ENCODE measurements at places on chromosomes 2 and 18. TPM values are rescaled to one million over a fixed set of nuclear protein-coding genes. Genes with fewer than 3 reads are reported as not detected.

- no peak for DNase-seq
- H3K4me3 ChIP-seq, result no peak overlapping the region
- no peaks in the 10 kb centered on the region for H3K4me1 ChIP-seq
- no peak overlapping the region for H3K27ac ChIP-seq
- no peaks in the 10 kb centered on the region for H3K36me3 ChIP-seq
- no peaks in the 10 kb centered on the region for H3K27me3 ChIP-seq
These were observed 86.7 kb downstream of the LYPD6B start for GRCh38 chr2:149125031-149125725.

GRCh38 chr2:11065833-11066485 lies 89.3 kb upstream of the SLC66A3 start:
- H3K36me3 ChIP-seq, result no peaks in the 10 kb centered on the region
- DNase-seq, result no peak
- H3K4me1 ChIP-seq, result no peaks in the 10 kb centered on the region
- no peak overlapping the region for H3K27ac ChIP-seq
- H3K27me3 ChIP-seq, result peaks cover 6% of the 10 kb centered on the region
- no peak overlapping the region for H3K4me3 ChIP-seq

DNA sequence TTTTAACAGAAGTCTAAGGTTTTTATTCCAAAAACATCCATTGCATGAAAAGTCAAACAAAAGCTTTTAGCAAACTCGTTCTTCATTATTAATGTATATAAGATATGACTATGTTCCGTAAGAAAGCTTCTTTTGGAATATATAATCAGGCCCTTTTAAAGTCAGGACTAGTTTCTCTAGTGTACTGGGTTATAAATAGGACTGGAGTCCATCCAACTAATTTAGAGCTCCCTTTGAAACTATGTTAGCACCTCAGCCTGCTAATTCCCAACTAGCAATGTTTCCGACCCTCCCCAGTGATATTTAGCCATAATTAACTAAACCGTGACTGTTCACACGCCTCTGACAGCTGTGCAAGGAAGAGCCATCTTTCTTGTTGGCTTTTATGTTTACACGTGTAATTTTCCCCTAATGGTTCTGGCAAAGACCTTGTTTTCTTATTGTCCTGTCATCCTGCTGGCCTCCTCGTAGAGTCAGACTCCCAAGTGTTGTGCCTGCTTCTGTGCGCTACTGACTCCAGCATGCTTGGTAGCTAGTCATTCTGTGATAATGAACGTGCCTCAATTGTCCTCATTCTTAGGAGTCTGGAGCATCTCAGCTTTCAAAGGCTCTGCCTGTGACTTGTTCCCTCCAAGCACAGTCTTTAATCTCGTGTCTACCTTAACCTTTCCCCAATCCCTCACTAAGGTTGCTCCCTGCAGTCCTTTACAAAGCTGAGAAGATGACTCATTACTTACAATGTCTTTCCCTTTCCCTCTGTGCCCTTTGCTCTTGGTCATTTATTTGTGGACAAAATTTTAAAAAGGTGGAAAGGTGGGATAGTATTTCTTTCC lies 172.2 kb upstream of the RASGRP3 start:
- H3K36me3 ChIP-seq, result no peaks in the 10 kb centered on the region
- no peaks in the 10 kb centered on the region for H3K4me1 ChIP-seq
- no peaks in the 10 kb centered on the region for H3K27me3 ChIP-seq

DNA sequence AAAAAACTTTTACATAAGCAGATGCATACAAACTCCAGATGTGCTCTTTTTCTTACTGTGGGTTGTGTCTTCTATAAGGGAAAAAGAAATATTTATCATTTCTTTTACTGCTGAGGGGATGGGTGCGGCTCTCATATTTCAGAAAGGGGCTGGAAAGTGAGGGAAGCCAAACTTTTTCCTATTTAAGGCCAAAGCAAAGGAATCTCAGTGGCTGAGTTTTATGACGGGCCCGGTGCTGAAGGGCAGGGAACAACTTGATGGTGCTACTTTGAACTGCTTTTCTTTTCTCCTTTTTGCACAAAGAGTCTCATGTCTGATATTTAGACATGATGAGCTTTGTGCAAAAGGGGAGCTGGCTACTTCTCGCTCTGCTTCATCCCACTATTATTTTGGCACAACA lies at the start of gene COL3A1:
Gene COL3A1 (plus strand): TSS at position 210 of the 400 bp plus-strand sequence. CDS start 117 bp downstream, at position 327.
- no peaks in the 10 kb centered on the region for H3K4me1 ChIP-seq
- H3K27me3 ChIP-seq, result no peaks in the 10 kb centered on the region
- H3K27ac ChIP-seq, result no peak within 1 kb of the TSS
- DNase-seq, result no peak
- no peaks in the 10 kb centered on the region for H3K36me3 ChIP-seq

GRCh38 chr2:127051116-127052056 lies 55.6 kb downstream of the BIN1 start:
- DNase-seq, result peak; percentile 7
- no peak overlapping the region for H3K27ac ChIP-seq
- no peaks in the 10 kb centered on the region for H3K4me1 ChIP-seq
- peaks cover 19% of the 10 kb centered on the region for H3K36me3 ChIP-seq
- no peaks in the 10 kb centered on the region for H3K27me3 ChIP-seq

ST6GAL2 gene
- 0.07 TPM for total RNA-seq

ALK gene
- total RNA-seq, result 1.0 TPM

GRCh38 chr18:3605954-3606443 lies 156.0 kb downstream of the TGIF1 start:
- peaks cover 42% of the 10 kb centered on the region for H3K4me1 ChIP-seq
- peak overlapping the region; percentile 93 for H3K27ac ChIP-seq
- H3K27me3 ChIP-seq, result no peaks in the 10 kb centered on the region
- H3K4me3 ChIP-seq, result no peak overlapping the region
- peak; percentile 46 for DNase-seq

DNA sequence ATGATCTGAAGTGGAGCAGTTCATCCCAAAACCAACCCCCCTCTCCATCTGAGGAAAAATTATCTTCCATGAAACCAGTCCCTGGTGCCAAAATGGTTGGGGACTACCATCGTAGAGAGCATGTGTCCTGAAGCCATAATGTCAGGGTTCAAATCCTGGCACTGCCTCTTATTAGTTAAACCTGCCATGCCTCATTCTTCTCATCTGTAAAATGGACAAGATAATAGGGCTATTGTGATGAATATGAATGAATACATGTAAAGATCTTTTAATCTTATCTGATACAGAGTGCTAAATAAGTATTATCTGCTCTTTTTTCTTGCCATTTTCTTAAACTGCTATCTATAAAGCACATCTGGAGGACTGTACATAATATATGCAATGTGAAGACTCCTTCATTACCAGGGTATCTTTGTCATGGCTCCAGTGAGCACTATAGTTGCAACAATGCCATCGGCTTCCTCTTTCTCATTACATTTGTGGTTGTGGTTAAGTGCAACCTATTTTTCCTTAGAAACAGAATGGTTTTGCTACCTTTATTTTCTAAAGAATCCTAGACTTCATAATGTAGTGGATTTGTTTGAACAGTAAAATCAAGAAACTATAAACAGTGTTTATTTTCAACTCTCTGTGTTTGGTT lies 27.0 kb downstream of the MFSD6 start:
- H3K4me1 ChIP-seq, result peaks cover 29% of the 10 kb centered on the region
- H3K36me3 ChIP-seq, result no peaks in the 10 kb centered on the region
- no peak overlapping the region for H3K4me3 ChIP-seq
- H3K27me3 ChIP-seq, result no peaks in the 10 kb centered on the region
- no peak overlapping the region for H3K27ac ChIP-seq

DNA sequence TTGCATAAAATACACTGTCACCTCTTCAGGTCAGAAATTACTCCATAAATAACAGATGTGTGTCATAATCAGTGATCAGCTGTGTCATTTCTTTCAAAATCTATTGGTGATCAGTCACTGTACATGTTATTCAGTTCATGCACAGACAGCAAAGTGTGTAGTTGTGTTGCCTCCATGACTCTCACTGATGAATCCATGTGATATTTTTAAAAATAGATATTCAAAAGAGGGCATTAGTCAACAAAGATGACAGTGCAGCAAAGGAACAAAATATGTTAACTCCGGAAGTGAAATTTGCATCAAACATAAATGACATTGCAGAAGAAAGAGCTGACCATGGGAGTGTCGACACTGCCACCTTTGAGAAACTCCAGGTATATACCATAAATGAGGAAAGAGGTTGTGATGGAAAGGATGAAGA lies 17.1 kb upstream of the MCM6 start:
- H3K27me3 ChIP-seq, result no peaks in the 10 kb centered on the region
- no peak overlapping the region for H3K27ac ChIP-seq
- DNase-seq, result no peak
- no peak overlapping the region for H3K4me3 ChIP-seq

DNA sequence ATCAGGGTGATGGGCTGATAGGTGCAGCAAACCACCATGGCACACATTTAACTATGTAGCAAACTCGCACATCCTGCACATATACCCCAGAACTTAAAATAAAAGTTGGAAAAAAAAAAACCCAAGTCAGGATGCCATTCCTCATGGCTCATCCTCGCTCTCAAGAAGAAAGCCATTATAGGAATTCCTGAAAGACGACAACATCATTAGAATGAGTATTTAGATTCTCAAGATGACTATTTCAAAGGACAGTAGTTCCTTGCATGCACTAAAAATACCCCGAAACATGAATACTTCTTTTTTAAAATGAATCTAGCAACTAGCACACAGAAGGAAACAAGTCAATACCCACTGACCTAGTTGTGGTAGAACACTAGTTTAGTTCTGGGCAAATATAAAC lies 285.8 kb upstream of the REV1 start:
- no peaks in the 10 kb centered on the region for H3K27me3 ChIP-seq
- no peaks in the 10 kb centered on the region for H3K4me1 ChIP-seq
- no peak overlapping the region for H3K27ac ChIP-seq
- H3K4me3 ChIP-seq, result no peak overlapping the region
- no peak for DNase-seq

- H3K4me3 ChIP-seq, result no peak overlapping the region
- no peaks in the 10 kb centered on the region for H3K36me3 ChIP-seq
- no peak overlapping the region for H3K27ac ChIP-seq
- H3K27me3 ChIP-seq, result no peaks in the 10 kb centered on the region
- no peaks in the 10 kb centered on the region for H3K4me1 ChIP-seq
These were observed 10.9 kb downstream of the TMEM169 start for GRCh38 chr2:216092646-216093045.

- no peak overlapping the region for H3K4me3 ChIP-seq
- H3K36me3 ChIP-seq, result no peaks in the 10 kb centered on the region
- DNase-seq, result no peak
- no peaks in the 10 kb centered on the region for H3K27me3 ChIP-seq
- no peak overlapping the region for H3K27ac ChIP-seq
These were observed 18.8 kb downstream of the PTRHD1 start for GRCh38 chr2:24774373-24774772.

- no peaks in the 10 kb centered on the region for H3K36me3 ChIP-seq
- H3K27me3 ChIP-seq, result no peaks in the 10 kb centered on the region
- no peak overlapping the region for H3K27ac ChIP-seq
- DNase-seq, result no peak
- H3K4me3 ChIP-seq, result no peak overlapping the region
- no peaks in the 10 kb centered on the region for H3K4me1 ChIP-seq
These were observed 537.7 kb upstream of the PKDCC start for GRCh38 chr2:41510108-41510507.

- H3K27ac ChIP-seq, result no peak overlapping the region
- H3K4me1 ChIP-seq, result peaks cover 11% of the 10 kb centered on the region
- H3K36me3 ChIP-seq, result no peaks in the 10 kb centered on the region
These were observed 50.2 kb upstream of the BIN1 start for GRCh38 chr2:127157114-127157513.

- no peak for DNase-seq
- no peak overlapping the region for H3K4me3 ChIP-seq
- H3K4me1 ChIP-seq, result no peaks in the 10 kb centered on the region
- no peaks in the 10 kb centered on the region for H3K27me3 ChIP-seq
- no peaks in the 10 kb centered on the region for H3K36me3 ChIP-seq
- no peak overlapping the region for H3K27ac ChIP-seq
These were observed 4.0 kb upstream of the LYG2 start for GRCh38 chr2:99259465-99259864.

DNA sequence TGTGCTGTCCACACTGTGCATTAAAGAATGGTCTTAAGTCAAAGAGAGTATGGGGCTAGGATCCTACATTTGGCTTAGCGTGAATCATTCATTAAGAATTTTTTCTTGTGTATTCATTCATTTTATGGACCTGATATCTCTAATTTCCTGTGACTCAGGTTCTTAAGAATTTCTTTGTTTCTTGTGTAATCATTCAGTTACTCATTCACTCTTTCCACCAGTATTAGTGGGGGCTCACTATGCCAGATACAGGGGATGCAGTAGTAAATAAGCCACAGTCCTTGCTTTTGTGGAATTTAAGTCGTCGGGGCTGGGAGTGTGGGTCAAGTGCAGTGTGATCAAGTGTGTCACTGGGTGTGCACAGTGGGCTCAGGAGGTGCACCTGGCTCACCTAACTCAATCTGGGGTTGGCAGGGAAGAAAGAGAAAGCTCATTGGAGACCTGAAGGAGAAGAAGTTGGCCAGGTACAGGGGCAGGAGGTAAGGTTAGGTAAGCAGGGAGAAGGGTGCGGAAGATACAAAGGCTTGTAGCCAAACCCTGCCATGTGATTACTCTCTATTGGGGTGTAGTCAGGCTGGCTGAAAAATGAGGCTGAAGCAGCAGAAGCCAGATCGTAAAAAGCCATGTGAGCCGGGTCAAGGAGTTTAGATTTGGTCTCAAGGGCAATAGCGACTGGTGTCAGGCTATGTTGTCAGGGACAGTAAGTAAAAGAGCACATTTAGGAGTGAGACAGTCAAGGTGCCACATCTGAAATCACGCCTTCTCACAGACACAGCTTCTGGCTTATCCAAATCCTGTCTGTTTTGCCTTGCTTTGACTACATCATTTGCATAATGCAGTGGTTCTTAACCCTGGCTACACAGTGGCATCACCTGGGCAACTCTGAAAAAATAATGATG lies 67.2 kb downstream of the KCTD1 start:
- H3K27me3 ChIP-seq, result no peaks in the 10 kb centered on the region
- DNase-seq, result no peak
- no peaks in the 10 kb centered on the region for H3K36me3 ChIP-seq
- no peak overlapping the region for H3K4me3 ChIP-seq

DNA sequence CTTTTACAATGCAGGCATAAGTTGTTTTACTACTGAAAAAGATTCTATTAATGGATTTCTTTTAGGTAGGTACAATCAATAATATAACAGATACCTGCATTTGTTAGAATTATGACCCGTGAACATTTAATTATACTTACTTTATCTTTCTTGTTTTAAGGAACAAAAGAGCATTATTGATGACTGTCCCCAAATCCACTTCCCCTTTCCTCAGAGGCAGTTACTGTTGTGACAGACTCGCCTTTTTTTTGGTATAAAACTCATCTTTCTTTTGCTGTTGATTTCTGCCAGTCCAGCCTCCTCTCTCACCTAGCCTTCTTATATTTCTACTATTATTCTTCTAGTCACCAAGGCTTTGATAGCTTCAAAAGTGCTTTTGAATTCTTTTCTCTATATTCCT lies 12.1 kb downstream of the ACTR3 start:
- no peak overlapping the region for H3K4me3 ChIP-seq
- no peaks in the 10 kb centered on the region for H3K27me3 ChIP-seq
- no peak overlapping the region for H3K27ac ChIP-seq

SPIRE1 gene
- 65.6 TPM for total RNA-seq

GRCh38 chr2:100641125-100641435 lies 78.3 kb downstream of the PDCL3 start:
- no peak for DNase-seq
- H3K36me3 ChIP-seq, result no peaks in the 10 kb centered on the region
- no peaks in the 10 kb centered on the region for H3K27me3 ChIP-seq
- no peaks in the 10 kb centered on the region for H3K4me1 ChIP-seq
